ENCODE measurements at places on chromosomes 16 and 17. TPM values are rescaled to one million over a fixed set of nuclear protein-coding genes. Genes with fewer than 3 reads are reported as not detected.

Gene PRCD
- total RNA-seq, result 8.2 TPM

Gene RPTOR
- 34.0 TPM for total RNA-seq

Gene PPL
- total RNA-seq, result 60.5 TPM

Gene NOTUM
- 4.4 TPM for total RNA-seq

Gene KCNJ18
- not detected for total RNA-seq

DNA sequence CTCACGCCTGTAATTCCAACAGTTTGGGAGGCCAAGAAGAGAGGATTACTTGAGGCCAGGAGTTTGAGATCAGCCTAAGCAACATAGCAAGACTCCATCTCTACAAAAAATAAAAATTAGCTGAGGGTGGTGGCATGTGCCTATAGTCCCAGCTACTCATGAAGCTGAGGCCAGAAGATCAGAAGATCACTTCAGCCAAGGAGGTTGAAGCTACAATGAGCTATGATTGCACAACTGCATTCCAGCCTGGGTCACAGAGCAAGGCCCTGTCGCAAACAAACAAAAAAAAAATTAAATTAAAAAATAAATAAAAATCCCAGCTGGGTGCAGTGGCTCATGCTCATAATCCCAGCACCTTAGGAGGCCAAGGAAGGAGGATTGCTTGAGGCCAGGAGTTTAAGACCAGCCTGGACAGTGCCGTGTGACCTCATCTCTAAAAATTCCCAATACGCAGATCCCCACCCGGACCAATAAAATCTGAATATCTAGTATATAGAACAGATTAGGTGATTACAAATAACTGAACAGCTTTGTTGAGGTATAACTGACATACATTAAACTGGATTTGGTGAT lies 18.2 kb upstream of the ATF7IP2 start:
- no peak for DNase-seq

DNA sequence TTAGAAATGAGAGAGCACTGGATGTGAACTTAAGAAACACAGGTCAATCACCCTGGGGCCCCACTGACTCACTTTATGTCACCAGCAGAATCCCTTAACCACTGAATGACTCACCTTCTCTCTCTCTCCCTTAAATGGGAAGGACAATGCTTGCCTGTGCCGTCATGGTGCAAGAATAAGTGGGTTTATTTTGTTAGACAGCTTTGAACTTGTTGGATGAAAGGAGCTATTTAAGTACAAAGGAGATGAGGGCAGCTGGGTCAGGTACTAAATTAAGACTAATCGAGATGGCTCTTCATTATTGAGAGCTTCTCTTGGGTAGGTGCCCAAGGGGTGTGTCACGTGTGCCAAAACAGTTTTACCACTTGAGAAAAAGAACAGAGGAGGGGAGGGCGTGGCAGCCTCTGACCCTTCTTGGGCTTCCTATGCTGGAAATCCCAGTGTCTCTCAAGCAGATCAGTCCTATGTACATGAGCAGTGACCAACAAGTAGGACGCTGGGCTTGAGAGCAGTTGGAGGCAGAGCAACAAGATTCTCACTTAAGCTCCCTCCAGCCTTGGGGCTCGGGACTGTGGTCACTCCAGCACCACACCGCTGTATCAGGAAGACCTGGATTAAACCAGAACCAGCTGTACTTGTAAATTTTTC lies 6.7 kb upstream of the KRT31 start:
- DNase-seq, result no peak

DNA sequence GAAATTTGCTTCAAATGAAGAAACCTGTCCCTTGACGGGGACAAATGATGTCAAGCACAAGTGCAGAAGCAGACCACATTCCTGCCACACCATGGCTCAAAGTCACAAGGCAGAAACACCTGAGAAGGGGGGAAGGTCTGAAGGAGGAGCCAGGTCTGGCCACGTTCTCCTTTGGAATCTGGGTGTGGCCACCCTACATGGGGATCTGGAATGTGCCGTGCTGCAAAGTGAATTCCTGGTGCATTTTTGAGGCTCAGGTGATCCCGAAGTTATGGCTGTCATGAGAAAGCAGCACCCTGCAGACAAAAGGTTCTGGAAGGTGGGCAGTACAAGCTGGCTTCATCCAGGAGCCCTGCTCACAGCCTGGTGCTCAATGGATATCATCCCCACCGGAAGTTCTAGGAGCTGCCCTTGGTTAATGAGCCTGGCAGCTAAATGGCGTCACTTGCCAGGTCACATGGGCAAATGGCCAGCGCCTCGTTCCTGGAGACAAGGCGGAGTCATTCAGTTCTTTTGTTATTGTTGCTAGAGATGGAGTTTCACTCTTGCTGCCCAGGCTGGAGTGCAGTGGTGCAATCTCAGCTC lies 20.1 kb upstream of the ADCY9 start:
- DNase-seq, result peak; percentile 88

DNA sequence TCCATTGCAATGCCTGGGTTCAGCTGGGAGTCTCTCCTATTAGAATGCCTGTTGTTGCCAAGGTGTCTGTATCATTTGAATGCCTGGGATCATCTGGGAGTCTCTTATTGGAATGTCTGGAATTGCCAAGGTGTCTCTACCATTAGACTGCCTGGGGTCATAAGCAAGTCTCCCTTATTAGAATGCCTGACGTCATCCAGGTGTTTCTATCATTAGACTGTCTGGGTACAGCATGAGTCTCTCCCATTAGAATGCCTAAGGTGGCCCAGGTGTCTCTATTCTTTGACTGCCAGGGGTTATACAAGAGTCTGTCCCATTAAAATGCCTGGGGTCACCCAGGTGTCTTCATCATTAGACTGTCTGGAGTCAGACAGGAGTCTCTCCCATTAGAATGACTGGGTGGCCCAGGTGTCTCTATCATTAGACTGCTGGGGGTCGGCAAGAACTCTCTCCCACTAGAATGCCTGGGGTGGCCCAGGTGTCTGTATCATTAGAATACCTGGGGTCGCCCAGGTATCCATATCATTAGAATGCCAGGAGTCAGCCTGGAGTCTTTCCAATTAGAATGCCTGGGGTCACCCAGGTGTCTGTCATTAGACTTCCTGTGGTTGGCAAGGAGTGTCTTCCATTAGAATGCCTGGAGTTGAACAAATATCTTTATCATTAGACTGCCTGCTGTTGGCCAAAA lies 2274.0 kb downstream of the TP53TG3F start:
- DNase-seq, result no peak

DNA sequence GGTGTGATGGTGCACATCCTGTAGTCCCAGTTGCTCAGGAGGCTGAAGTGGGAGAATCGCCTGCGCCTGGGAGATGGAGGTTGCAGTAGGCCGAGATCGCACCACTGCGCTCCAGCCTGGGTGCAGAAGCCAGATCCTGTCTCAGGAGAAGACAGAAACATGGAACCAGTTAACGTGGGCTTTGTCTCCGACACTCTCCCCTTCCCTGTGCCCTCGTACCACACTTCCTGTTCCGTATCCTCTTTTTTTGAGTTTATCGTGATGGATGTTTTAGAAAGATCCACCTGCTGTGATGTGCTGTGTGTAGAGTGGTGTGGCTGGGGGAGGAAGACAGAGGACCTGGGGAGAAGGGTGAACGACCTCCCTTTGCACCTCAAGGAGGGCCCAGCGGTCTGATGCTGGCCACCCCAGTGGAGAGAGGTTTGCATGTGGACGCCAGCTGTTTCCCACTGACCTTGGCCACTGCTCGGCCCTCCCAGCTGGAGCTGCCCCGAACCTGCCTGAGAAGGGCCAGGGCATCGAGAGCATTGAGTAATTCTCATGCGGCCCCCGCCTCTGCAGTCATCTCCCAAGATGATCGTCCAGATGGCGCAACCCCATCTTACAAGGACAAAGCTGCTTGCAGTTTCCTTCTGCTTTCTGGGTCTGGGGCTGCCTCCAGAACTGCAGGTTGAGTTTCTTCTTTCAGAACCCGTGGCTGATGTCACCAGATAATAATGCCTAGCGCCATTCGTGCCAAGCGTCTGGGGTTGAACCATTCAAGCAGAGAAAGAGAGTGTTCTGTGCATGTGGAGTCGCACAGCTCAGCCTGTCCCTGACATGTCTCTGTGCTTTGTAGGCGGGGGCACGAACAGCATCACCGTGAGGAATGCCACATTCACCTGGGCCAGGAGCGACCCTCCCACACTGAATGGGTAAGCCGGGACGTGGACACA lies 126.3 kb downstream of the ABCC1 start:
- peak; percentile 87 for DNase-seq
